Islet precursor cell (in vitro differentiated cells): ENCODE measurements at places on chromosomes 11 and 22.

- DNase-seq: no peak
These were observed 80.0 kb downstream of the C11orf91 start for GRCh38 chr11:33620423-33621171.

- DNase-seq: no peak
These were observed 18.1 kb downstream of the THY1 start for GRCh38 chr11:119404872-119405271.

- no peak for DNase-seq
These were observed 9.3 kb downstream of the TMEM132A start for GRCh38 chr11:60933416-60934123.

DNA sequence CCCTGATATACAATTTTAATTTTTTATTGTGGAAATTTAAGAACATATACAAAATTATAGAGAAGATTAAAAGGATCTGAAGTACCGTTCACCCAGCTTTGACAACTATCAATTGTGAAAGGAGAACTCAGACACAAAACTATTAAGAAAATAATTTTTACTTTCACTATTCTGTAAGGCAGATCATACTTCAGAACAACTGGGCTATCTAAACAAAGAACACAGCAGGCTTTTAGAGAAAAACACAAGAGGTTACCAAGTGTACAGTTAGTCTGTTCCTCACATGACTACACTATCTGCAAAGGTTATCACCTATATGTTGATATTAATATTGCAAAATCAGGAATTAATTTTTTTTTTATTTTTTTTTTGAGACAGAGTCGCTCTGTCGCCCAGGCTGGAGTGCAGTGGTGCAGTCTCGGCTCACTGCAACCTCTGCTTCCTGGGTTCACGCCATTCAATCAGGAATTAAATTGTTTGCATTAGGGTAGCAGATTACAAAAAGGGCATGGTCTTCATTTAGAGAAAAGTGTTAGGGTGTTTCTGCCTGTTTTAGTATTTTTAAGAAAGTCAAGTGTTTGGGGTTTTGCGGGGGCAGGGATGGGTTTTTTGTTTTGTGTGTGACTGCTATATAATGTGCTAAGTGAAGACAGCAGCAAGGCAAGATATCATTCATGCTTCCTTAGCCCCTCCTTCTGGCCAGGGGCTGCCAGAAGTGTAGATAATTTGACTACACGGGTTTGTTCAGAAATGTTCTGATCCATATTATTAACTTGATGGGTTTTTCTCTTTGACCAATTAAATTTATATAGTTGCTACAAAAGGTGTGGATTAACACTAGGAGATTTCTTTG is 27.6 kb upstream of the SIK2 start:
- DNase-seq: no peak

GRCh38 chr11:14619603-14620531 is 23.7 kb upstream of the PDE3B start:
- no peak for DNase-seq

GRCh38 chr11:131649856-131650255 is 279.4 kb downstream of the NTM start:
- no peak for DNase-seq

GRCh38 chr11:32307471-32307870 is 127.9 kb downstream of the WT1 start:
- no peak for DNase-seq

GRCh38 chr11:115145324-115145723 is 358.9 kb downstream of the CADM1 start:
- no peak for DNase-seq

DNA sequence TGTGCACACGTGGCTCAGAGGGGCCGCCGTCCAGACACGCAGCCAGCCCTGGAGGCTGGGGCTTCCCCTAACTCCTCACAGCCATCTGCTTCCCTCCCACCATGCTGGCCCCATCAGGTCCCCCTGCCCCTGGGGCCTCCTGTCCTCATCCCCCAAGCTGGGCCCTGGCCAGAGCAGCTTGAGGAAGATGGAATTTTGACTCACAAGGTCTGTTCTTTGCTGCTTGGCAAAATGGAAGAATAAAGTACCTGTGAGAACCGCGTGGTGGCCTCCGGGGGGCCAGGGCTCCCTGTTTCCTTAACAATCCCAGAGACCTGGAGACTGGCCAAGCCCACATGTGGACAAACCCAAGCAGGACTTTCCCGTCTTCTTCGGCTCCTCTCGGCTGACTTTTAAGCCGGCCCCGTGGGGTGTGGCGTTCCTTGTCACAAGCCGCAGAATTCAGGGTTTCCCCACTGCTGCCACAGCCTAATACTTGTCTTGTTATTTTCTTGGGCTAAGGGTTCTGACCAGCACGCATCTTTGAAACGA is 872.8 kb downstream of the BRD1 start:
- DNase-seq: peak; percentile 47

GRCh38 chr22:30424534-30425326 is 838 bp upstream of the MTFP1 start:
- DNase-seq: no peak

DNA sequence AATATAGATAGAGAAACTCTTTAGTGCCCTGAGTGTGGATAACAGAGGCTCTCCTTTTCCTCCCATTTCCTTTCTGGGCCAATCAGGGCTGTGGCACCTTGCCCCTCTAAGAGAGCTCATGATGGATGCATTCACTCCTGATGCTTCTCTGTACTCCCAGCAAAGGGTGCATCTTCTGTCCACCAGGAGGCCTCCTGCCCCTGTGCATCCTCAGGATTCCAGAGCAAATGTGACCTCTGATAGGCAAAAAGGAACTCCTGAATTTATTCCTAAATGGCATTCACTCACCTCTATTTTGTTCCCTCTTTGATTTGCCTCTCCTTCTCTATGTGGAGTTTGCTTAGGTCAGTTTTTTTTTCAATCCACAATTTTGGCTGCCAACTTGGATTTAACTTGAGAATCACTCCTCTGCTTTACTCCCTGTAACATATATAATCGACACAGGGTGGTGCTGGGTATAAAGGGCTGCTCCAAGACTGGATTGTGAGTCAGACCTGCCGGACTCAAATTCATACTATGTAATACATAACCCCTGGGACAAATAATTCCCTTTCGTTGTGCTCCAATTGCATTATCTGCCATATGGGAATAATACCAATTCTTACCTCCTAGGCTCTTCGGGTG is 1.1 kb upstream of the MRGPRX4 start:
- DNase-seq: peak; percentile 72

DNA sequence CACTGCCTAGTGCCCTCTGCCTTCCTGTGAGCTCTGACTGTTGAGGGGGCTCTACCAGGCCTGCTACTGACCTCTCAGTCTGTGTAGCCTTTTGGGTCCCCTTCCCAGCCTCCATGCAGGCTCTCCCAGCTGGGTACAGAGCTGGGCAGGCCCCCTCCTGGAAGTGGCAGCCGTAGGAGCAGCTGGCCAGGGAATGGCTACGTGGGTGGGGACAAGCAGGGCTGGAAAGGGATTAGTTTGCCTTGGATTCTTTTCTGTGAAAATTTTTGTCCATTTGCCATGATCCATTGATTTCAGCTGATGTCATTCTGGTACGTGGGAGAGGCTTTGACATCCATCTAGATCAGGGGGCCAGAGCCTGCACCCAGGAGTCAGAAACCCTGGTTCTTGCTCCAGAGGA is 23.9 kb upstream of the NECTIN1 start:
- no peak for DNase-seq

DNA sequence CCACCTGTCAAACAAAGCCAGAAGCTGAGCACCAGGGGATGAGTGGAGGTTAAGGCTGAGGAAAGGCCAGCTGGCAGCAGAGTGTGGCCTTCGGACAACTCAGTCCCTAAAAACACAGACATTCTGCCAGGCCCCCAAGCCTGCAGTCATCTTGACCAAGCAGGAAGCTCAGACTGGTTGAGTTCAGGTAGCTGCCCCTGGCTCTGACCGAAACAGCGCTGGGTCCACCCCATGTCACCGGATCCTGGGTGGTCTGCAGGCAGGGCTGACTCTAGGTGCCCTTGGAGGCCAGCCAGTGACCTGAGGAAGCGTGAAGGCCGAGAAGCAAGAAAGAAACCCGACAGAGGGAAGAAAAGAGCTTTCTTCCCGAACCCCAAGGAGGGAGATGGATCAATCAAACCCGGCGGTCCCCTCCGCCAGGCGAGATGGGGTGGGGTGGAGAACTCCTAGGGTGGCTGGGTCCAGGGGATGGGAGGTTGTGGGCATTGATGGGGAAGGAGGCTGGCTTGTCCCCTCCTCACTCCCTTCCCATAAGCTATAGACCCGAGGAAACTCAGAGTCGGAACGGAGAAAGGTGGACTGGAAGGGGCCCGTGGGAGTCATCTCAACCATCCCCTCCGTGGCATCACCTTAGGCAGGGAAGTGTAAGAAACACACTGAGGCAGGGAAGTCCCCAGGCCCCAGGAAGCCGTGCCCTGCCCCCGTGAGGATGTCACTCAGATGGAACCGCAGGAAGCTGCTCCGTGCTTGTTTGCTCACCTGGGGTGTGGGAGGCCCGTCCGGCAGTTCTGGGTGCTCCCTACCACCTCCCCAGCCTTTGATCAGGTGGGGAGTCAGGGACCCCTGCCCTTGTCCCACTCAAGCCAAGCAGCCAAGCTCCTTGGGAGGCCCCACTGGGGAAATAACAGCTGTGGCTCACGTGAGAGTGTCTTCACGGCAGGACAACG is 11.7 kb downstream of the CXCR5 start:
- no peak for DNase-seq

DNA sequence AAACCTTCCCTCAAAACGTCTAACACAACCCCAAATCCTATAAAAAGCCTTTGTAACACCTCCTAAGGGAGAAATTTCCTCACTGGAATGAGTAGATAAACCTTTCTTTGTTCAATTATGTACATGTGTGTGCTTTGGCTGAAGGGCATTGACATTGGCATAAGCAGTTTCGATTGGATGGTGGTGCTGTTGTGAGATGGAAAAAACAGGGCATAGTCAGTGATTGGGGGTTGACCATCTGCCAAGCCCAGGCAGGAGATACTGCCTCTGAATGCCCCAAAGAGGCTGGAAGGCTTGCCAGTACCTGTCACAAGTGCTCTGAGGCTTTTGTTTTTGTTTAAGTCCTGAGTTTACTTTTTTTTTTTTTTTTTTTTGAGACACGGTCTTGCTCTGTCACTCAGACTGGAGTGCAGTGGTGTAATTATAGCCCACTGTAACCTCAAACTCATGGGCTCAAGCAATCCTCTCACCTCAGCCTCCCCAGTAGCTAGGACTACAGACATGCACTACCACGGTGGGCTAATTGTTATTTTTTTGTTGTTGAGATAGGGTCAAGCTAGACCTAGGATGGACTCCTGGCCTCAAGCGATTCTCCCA is 1.2 kb upstream of the CCDC117 start:
- DNase-seq: no peak

GRCh38 chr11:74748211-74749126 is at the start of gene RNF169:
Gene RNF169, plus strand, starts transcription at chr11:74748849. Its CDS starts 32 bp downstream, at chr11:74748881.
- DNase-seq: peak; percentile 97

GRCh38 chr11:9148727-9149126 is 57.3 kb upstream of the SCUBE2 start:
- no peak for DNase-seq

DNA sequence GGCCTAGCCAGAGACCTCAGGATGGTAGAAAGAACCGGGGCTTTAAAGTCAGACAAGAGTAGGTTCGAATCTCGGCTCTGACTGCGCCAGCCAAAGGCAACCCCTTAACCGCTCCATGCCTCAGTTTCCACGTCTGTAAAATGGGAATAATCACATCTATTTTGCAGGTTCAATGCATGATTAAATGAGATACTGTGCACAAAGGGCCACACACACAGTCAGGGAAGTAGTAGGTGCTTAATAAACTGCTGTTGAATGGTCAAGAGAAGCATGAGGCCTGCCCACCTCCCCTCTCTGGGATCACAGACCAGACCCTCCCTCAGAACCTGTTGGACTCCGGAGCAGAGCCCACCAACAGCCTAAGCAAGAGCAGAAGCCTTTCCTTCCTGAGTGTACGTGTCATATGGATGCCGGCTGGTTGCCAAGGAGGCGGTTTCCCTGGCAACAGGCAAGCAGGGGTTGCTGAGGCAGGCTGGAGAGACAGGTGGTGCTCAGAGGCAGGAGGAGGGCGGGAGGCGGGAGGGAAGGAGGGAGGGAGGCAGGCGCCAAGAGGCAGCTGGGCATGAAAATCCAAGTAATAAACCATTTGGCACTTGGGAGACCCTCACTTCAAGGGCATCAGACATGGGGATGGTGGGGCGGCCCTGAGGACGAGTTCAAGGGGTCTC is 43.9 kb downstream of the NFAM1 start:
- DNase-seq: no peak

GRCh38 chr11:69211540-69211919 is 55.8 kb downstream of the SMIM38 start:
- DNase-seq: peak; percentile 11

GRCh38 chr11:130049328-130049771 is 20.3 kb upstream of the APLP2 start:
- no peak for DNase-seq

DNA sequence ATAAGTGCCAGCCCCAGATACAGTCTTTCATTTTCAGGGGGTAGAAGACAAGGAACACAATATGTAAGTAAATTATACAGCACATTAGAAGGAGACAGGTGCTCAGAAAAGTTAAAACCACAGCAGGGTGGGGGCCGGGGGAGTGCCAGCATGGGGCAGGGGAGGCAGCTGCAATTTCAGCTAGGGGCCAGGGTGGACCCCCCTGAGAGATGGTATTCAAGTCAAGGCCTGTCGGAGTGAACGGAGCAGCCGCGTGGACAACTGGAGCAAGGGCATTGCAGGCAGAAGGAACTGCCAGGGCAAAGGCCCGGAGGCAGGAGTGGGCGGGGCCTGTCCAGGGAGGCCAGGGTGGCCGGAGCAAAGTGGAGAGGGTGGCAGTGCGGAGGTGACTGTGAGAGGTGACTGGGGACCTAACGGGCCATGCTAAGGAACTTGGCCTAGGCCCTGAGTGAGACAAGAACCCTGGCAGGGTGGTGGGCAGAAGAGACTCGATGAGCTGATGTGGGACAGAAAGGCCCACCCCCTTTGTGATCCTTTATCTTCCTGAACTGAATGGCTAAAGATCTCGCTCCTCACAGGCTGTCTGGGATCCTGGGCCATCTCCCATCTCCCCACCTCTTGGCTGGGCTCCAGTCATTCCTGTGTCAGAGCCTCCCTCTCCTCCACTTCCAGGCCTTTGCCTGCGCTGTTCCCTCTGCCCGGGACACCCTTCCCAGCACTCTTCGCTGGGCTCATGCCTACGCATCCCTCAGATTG is 22.4 kb upstream of the FLRT1 start:
- no peak for DNase-seq

DNA sequence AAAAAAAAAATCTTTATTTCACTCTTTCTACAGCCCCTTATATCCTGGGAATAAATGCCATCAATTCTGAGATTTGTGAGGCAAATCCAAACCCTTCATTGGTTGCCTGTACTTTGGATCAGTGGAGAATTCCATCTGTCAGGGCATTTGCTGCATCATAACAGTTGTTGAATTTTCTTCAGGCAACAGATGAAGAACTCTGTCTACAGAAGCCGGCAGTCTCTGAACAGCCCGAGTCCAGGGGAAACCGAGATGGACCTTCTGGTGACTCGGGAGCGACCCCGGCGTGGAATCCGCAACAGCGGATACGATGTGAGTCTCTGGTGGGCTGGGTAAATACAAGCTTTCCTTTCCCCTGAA is 82.3 kb downstream of the C11orf91 start:
- no peak for DNase-seq

DNA sequence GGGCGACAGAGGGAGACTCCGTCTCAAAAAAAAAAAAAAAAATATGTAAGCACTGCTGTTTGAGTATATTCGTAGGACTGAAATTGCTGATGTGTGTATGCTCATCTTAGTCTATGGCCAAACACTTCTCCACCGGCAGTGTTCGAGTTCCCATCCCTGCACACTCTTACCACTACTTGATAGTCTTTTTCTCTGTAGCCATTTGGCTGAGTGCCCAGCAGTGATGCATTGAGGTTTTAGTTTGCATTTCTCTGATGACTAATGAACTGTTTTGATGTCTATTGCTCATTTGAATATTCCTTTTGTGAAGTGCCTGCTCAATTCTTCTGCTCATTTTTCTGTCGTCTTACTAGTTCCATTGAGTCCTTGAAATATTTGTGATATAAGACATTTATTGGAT is 1.9 kb downstream of the TIRAP start:
- no peak for DNase-seq
